ENCODE measurements at places on chromosomes 7 and 10.

DNA sequence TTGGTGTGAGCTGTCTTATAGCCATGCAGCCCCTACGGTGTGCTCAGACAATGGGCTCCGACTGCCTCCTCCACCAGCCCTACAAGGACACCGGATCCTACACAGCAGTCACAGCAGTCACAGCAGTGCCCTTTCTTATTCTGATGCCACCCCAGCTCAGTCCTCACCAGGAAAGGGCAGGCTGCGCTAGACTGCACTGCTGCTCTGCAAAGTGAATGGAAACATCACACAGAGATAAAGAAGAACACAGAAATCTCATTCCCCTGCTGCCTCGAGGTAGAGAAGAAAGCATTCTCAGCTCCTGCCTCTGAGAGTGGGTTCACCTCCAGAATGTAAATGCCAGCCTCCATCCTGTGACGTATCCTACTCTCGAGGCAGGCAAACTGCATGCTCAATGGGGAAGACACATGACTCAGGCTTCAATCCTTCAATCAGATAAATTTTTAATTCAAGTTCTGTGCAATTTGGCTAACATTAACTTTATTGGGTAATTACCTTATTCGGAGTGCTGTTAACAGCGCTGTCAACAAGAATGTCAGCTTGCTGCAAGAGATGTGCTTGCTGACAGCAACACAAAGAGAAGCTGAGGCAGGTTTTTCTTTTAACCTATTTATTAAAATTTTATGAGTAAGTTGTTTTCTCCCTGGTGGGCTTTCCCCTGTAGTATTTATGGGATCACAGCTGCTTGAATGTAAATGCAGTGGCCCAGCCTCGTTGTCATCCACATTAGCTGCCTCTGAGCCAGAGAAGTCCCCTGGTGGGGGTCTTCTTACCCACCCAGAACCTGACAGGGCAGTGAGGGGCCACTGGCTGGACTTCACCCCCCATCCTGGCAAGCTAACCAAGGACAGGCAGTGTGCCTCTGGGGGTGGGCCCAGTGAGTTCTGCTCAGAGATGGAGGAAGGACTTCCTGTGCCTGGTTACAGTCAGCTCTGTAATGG is 241.3 kb upstream of the KMT2E start:
- DNase-seq = no peak

DNA sequence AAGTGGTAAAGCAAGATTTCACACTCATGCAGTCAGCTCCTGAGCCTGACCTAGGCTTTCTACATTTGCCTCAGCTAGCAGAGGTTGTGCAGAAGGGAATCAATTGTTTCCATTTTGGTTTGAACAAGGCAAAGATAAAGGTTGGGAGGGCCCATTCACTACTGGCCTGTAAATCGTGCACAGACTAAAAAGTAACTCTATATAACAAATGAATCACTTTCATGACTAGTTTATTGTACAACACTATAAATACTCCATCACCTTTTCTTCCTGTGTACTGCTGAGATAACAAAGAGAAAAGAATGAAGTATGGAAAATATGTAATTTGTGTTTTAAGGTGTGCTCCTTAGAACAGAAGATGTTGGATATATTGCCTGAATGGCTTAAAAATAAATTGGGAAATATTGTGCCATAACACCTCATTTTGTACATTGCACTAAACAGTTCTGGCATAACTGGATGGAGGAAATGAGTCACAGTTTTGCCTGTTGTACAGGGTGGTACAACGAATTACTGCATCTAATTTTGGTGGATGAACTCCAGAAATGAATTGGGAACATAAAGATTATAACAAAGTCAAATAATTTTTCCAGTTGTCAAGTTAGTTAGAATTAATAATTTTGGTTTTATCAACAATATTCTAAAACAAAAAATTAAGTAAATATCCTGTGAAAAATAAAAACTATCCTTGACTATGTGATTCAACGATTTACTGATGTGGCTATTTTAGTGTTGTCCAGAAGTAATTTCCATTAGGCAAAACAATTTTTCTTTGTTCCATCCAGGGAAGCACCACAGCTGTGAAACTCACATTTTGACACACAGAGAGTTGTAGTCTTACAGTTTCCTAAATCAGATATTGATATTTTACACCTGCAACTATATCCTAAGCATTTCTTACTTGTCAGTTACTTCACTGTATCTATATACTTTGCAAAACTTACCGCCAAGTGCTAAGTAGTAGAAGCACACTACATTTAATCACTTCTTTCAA is 18.0 kb downstream of the SEMA3C start:
- DNase-seq = no peak

DNA sequence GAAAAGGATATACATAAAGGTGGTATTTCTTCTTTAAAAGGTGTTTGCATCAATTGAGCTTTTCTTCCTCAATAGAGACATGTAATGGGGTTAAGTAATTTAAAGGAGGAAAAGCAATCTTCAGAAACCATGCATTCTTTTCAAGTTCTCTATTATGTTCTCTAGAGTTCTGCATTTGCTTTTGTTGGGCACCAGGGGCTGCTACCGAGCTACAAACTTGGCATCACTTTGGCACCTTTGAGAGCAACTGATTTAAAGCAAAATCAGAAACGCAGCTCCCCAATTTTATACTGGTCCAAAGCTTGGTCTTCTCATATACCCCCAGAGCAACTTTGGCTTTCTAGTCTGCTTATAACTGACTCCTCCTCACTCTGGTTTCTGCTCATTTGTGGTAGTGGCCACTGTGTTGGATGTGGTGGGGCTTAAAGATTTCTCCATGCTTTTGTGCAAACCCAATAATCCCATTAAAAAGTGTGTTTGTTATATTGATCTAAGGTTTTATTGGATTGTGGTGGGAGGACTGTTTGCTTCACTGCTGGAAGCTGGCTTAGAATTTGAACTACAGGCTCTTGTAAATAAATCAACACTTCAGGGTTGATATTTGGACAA is 712.1 kb downstream of the PHTF2 start:
- DNase-seq = peak; percentile 10

DNA sequence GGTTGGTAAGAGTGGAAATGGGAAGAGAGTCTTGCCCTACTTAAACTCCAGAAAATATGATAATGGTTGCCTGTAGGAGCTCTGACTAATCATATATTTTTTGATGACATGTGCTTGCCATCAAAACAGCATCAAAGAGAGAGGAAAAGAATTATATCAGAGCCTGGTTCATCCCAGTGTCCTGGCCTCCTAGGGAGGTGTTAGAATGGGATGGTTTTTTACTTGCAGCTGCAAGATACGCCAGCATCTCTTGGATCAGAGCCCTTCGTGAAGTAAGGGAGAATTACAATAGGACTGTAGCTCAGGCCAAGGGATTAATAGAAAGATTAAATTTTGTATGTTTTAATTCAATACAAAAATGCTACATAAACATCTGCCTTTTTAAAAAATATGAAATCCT is 177.6 kb upstream of the HDAC9 start:
- no peak for DNase-seq

- no peak for DNase-seq
These were observed 340.2 kb downstream of the KIF20B start for GRCh38 chr10:90041585-90041984.

GRCh38 chr10:126904516-126904817 is 761 bp upstream of the DOCK1 start:
- no peak for DNase-seq

- no peak for DNase-seq
These were observed 43.6 kb downstream of the NSUN6 start for GRCh38 chr10:18607503-18608378.

GRCh38 chr10:11231285-11231684 is 213.6 kb downstream of the CELF2 start:
- no peak for DNase-seq

DNA sequence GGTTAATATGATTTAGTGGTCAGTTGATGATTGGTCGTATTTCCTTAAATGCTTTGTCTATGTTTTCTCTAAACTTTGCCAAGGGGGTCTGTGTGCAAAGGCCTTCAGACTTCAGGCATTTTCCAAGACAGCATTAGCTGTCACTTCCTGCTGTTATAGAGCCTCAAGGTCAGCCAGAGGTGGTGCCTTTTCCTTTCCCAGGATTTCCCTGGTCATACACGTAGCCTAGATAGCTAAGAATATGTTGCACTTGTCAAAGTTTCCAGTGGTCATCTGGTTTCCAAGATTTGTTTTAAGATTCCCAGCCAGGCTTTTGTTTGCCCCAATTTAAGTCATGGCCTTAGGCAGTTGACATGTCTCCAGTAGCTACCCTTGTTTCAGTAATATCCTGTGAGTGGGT is 133.2 kb upstream of the IGFBP3 start:
- DNase-seq = no peak

DNA sequence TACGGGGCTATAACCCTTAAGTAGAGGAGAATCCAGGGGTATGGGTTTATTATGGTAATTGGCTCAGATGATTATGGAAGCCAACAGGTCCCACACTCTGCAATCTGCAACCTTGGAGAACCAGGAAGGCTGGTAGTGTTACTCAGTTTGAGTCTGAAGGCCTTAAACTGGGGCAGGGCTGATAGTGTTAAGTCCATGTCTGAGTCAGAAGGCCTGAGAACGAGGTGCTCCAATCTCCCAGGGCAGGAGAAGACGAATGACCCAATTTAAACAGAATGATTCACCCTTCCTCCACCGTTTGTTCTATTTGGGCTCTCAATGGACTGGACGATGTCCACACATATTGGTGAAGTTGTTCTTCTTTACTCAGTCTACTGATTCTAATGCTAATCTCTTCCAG is 244.5 kb upstream of the PTER start:
- no peak for DNase-seq

GRCh38 chr7:55977831-55978230 is 13.4 kb downstream of the NIPSNAP2 start:
- DNase-seq = no peak

DNA sequence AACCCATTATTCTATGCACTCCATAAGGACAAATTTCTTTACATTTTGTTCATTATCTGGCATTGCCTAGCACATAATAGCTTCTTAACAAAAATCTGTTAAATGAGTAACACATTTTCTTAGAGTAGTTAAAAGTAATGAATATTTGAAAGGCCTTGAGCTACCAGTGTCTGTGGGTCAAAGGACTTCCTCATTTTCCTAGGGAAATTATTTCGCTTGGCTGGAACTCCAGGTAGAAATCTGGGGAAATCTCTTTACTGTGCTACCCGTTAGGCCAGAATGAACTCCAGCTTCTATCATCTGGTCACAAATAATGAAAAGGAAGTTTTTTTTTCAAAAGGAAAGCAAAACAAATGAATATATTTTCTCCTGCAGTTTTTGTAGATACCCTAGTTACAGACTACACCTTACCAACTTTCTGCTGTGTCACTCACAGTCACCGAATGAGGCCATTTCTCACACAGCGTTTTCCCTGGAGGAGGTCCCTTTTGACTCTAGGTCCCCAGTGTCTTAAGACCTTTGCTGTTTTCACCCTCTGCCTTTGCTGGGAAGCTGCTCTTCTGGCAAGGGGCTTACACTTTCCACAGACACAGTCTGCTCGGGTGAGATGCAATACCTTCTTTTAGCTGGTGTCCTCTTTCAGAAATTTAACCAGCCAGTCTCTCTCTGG is 1.6 kb downstream of the SAMD9L start:
- DNase-seq = no peak

GRCh38 chr7:123632808-123633207 is 22.9 kb upstream of the LMOD2 start:
- DNase-seq = no peak

DNA sequence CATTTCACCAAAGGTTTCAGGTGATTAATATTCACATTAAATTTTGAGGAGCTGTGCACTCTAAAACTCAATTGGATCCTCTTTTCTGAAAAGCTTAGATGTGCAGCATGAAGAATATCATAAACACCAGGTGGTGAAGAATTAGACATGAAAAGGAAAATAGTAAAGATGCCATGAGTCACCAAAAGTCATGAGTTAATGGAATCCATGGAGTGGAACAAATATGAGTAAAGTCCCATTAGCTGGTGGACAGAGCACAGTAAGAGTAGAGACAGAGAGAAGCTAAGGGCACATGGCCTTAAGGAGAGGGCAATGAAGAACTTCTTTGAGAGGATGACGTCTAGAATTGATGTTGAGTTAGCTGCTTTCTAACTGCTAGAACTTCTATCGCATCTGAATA is 271.6 kb downstream of the CSTF2T start:
- no peak for DNase-seq

DNA sequence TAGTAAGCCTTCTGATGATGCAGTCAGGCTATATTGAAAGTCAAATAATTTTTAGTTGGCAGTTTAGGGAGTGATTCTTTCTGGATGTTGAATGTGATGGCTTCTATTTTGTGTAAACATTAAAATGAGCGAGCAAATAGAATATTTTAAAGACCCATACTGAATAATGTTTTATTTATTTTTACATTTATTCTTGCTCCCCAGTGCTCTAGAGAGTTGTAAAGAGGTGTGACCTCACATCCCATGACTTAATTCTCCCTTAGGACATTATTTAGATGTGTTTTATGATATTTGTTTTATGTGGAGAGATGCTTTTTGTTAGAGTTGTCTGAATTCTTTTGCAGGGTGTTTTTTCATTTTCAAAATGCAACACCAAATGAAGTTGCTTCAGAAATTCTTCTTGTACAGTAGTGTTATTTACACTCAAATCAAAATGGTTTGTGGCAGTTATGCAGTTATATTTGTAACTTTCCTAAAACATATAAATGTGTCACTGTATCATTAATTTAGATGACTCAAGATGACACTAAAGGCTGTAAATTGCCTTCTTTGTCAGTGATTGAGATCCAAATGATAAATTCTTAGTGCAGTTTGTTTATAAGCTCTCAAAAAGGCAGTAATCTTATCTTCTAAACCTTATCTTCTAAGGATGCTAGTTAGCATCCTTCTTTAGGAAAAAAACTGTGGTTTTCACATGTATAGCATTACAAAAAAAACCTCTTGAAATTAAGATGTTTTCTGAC is 12.4 kb downstream of the UMAD1 start:
- DNase-seq = no peak

DNA sequence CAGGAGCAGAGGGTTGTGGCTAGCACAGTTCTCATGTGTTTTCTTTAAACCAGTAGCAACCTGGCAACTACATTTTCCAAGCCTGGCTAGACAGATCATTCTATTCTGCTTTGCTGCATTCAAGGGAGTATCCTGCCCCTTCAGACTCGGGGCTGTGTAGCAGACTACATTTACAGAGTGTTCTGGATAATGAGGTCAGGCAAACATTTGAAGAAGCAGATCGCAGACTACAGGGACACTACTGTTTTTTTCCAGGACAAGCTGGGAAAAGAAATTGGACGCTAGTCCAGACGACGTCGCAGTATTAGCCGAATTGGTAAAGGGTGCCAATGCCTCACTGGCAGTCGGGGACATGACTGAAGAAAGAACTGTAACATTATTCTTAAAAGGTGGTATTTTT is 61.0 kb upstream of the PAPSS2 start:
- no peak for DNase-seq

DNA sequence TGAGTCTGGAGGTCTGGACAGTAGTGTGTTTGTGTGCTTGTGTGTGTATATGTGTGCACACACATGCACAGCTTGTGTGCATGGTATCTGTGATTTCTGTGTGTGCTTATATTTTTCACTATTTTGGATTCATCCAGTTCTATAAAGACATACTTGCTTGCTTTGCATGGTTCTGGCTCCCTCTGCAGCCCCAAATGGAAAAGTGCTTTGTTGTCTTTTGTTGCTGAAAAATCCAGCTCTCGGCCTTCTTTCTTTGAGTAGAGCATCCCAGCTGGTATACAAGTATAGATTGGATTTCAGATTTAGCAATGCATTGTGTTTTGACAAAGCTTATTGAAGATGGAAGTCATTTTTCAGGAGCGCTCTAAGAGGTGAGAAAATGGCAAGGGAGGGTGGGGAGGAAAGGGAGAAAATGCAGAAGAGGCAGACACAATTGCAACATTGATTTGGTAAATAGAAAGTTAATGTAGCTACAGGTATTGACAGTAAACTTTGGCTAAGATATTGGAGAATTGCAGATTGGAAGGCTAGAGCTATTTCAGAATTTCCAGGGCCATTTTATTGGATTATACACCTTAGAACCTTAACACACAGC is 333.9 kb downstream of the AUTS2 start:
- no peak for DNase-seq
